ENCODE measurements at places on chromosomes 5 and 9.

- DNase-seq = no peak
Observed at GRCh38 chr5:15791274-15791673, 291.3 kb downstream of the FBXL7 start.

DNA sequence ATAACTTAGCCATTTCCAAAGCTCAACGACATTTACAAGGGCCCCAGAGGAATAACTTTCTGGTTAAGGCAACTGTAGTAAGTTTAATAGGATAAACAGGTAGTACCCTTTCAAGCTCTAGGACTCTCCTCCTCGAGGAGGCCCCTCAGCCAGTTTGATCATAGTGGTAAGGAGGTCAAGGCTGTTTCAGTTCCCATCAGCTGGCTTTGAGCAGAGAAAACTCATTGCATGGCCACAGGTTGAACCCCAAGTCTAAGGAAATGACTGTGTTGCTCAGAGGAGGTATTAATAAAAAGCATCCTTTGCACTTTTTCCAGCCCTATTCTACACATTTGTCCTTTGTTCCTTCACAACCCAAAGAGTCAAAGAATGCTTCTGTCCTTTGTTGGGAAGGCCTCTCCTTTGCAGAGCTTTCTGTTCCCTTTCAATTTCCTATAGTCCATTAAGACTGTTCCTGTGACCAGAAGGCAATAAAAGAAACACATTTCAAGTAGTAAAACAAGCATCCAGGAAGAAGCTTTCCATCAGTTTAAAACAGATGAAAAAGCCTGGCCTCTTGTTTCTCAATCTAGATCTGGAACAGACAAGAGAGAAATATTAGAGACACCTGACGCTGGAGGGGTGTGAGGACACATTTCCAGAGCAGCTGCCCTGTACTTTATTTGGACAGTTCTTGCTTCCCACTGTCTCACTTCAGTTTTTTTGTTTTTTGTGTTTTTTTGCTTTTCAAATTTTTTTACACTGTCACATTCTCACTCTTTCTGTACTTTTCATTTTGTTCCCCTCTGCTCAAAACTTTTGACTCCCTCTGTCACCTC lies 54.1 kb downstream of the PRRC1 start:
- no peak for DNase-seq

DNA sequence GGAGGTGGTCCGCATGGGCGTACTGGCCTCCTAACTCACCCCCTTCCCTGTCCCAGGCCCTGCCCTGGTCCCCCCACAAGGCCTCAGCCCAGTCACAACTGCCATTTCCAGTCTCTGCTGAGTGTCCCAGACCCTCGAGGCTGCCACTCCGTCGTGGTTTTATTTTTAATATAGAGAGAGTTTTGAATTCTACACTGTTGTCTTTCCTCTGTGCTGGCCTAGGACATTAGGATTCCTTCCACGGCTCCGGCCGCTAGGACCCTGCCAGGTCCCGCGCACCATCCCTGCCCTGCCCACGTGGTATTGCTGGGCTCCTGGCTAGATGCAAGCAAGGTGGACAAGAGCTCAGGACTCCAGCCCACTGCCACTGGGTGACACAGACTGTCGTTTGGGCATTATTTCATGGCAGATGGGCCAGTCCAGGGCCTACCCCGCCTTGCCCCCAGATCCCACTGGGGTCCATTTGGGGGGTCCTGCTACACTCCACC lies 53.3 kb downstream of the SAR1B start:
- DNase-seq = no peak

DNA sequence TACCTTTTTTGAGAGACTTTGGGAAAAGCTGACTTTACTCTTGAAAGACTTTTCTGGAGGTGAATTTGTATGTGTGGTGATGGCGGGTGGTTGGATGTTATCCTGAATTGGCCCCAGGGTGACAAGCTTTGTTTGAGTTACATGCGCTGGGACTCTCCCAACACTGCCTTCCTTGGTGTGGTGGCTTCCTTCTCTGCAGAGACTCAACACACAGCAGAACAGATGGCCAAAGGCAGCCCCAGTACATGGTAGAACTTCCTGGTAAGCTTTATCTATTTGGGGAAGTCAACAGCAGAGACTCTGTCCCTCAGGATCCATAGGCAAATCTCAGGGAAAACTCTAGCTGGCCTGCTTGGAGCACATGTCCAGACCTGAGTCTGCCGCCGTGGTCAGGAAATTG lies 18.1 kb downstream of the C1QTNF2 start:
- no peak for DNase-seq

DNA sequence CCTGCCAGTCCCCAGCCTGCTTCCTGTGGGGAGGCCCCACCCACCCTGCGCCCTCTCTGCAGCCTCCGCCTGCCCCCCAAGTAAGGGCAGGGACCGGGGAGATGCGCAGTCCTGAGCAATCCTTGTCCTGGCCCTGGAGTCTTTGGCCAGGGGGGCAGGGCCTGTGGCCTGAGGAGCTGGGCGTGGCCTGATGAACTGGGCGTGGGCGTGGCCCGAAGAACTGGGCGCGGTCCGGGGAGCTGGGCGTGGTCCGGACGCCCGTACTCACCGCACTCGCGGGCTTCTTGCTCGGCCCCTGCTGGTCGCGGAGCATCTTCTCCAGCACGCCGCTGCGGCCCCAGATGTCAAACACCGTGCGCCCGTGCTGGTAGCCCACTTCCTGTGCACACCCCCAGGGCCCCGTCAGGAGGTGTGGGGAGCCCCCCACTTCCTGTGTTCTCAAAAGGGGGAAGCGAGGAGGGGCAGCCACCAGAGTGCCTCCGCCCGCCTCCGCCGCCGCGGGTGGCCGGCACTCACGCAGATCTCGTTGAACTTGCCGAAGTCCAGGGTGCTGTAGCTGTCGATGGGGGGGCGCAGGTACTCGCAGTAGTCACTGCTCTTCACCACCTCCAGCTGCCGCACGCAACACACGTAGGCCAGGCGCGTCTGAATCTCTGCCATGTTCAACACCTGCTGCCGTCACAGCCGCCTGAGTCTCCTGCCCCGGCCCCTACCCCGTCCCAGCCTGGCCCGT lies 2.7 kb upstream of the NSMF start:
- no peak for DNase-seq

- DNase-seq = peak; percentile 89
Observed at GRCh38 chr9:129139233-129139992, 28.2 kb downstream of the PTPA start.

DNA sequence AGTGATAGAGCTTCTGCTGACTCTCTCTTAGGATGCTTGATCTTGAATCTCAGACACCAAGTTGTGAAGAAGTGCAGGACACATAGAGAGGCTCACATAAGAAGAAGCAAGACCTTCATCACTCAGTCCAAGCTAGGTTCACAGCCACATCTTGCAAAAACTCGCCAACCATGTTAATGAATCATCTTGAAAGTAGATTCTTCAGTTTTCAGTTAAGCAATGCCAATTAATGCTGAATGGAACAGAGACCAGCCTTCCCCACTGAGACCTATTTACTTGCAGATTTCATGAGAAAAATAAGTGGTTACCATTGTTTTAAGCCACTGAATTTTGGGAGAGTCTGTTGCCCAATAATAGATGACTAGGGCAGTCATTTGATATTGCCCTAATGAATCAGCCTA lies 217.7 kb upstream of the EDIL3 start:
- peak; percentile 15 for DNase-seq

GRCh38 chr9:93278144-93278543 lies 94.2 kb downstream of the WNK2 start:
- DNase-seq = no peak

GRCh38 chr9:113536166-113536482 lies 72.6 kb downstream of the RGS3 start:
- no peak for DNase-seq

GRCh38 chr5:147957901-147958300 lies 51.6 kb upstream of the C5orf46 start:
- DNase-seq = no peak

DNA sequence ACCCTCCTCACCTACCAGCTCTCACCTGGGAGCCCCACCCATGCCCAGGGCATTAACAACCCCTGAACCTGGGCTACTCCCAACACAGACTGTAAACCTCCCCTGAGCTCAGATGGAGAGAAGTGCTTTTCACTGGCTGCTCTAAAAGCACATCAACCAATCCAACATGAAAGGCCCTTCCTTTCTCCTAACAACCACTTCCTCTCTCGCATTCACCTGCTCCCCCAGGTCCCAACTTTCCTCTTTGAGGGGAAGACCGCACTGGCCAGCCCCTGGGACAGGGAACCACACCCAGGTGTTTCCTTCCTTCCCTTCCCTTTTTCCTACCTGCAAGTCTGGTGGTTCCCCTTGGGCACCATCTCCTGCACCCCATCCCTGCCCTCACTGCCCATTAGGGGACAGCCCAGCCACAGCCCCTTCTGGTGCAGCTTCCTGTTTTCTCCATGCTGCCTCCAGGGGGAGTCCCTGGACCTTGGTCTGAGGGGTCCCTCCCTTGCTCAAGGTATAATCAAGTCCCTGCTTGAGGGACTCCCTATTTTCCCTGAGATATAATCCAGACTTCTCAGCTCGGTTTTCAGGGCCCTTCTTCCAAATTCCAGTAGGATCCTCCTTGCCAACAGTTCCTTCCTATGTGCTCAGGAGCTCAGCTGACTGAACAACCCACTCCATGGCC lies 30.5 kb upstream of the DAB2IP start:
- peak; percentile 24 for DNase-seq

- DNase-seq = peak; percentile 34
Observed at GRCh38 chr5:5629607-5629978, 207.1 kb downstream of the ICE1 start.

DNA sequence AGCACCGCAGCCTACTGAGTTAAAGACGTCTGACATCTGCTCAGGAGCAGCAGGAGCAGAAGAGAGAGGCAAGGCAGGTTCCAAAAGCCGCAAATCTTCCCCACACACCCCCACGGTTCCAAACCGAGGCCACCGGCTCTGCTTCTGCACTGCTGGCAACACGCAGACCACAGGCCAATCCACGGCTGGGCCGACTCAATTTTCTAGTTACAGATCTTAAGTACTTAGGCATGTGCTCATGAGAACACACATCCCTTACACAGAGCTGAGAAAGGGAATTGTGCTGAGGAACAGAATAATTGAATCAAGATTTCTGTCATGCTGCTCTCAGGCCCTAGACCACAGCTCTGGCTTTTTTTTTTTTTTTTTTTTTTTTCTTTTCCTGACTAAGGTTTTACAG lies 32.6 kb downstream of the PAX5 start:
- no peak for DNase-seq

DNA sequence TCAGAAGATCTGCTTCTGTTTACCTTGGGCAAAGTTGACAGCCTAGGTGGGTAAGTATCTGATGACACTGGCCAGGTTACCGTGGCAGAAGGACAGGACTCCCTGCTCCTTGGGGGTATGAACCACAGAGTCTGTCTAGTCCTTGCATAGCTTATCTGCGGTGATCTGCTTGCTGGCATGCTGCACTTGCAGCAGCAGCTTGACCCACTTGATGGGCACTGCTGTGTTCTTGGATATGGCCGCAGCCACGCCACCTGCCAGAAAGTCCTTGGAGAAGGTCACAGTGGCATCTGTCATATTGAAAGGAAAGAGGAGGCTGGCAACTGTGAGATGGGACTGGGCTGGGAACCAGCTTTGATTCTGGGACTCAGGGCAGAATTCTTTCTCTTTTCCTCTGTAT lies 35.9 kb upstream of the POC5 start:
- no peak for DNase-seq

DNA sequence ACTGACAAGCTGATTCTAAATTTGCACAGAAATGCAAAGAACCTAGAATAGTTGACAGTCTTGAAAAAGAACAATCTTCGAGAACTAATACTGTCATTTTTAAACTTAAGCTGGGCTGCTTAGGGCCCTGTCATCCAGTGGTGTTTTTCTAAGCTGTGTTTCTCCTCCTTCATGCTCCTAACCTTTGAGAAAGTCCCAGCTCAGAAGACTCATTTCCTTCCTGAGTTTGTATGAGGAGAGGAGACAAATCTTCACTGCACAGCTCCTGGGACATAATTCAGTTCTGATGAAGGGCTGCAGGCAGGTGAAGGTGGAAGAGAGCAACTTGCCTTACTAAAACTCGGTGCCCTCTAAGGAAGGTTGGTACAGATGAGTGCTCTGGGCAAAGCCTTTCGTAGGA lies 109.5 kb upstream of the ANKRD55 start:
- no peak for DNase-seq

- no peak for DNase-seq
Observed at GRCh38 chr9:68808338-68808890, 103.4 kb downstream of the PIP5K1B start.

GRCh38 chr9:2745560-2746380 lies 28.5 kb downstream of the KCNV2 start:
- no peak for DNase-seq

- peak; percentile 11 for DNase-seq
Observed at GRCh38 chr9:134055981-134056461, 11.8 kb downstream of the BRD3 start.
